ENCODE measurements at places on chromosomes 4 and X. TPM values are rescaled to one million over a fixed set of nuclear protein-coding genes. Genes with fewer than 3 reads are reported as not detected.

DACH2 gene
- not detected for total RNA-seq

P2RY8 gene
- total RNA-seq, result not detected

ERCC6L gene
- 4.0 TPM for total RNA-seq

CSN1S1 gene
- total RNA-seq, result not detected

HSFX3 gene
- total RNA-seq, result not detected

ALAS2 gene
- not detected for total RNA-seq

ARMCX4 gene
- total RNA-seq, result 5.5 TPM

SLC10A3 gene
- 47.0 TPM for total RNA-seq

LONRF3 gene
- total RNA-seq, result 7.2 TPM

ADGRG4 gene
- total RNA-seq, result under 0.01 TPM

SSX2B gene
- total RNA-seq, result not detected

CD40LG gene
- total RNA-seq, result not detected

GAGE1 gene
- total RNA-seq, result not detected

POLN gene
- total RNA-seq, result 5.5 TPM

OPRPN gene
- not detected for total RNA-seq

ADGRG2 gene
- not detected for total RNA-seq

NPY2R gene
- total RNA-seq, result not detected

GPRASP1 gene
- 2.5 TPM for total RNA-seq

PITX2 gene
- total RNA-seq, result 0.30 TPM

CXorf65 gene
- total RNA-seq, result not detected

RIPPLY1 gene
- not detected for total RNA-seq

RASSF6 gene
- 8.3 TPM for total RNA-seq

SLC34A2 gene
- 102 TPM for total RNA-seq

HTR2C gene
- not detected for total RNA-seq

BEX2 gene
- 18.0 TPM for total RNA-seq

COL4A6 gene
- total RNA-seq, result 1.7 TPM

ADAM29 gene
- total RNA-seq, result not detected

MAGEA11 gene
- not detected for total RNA-seq

MGST2 gene
- total RNA-seq, result 27.0 TPM

CCNA2 gene
- total RNA-seq, result 43.2 TPM

C4orf17 gene
- total RNA-seq, result not detected

RHOXF2B gene
- total RNA-seq, result not detected

TMPRSS11B gene
- total RNA-seq, result not detected

ZNF674 gene
- 2.8 TPM for total RNA-seq

GLRB gene
- total RNA-seq, result 20.7 TPM
